Putamen (tissue), 1 donor: ENCODE measurements at places on chromosomes 3 and 15.

GRCh38 chr15:72680931-72681330 is 5.1 kb downstream of the HIGD2B start:
- no peak for DNase-seq

DNA sequence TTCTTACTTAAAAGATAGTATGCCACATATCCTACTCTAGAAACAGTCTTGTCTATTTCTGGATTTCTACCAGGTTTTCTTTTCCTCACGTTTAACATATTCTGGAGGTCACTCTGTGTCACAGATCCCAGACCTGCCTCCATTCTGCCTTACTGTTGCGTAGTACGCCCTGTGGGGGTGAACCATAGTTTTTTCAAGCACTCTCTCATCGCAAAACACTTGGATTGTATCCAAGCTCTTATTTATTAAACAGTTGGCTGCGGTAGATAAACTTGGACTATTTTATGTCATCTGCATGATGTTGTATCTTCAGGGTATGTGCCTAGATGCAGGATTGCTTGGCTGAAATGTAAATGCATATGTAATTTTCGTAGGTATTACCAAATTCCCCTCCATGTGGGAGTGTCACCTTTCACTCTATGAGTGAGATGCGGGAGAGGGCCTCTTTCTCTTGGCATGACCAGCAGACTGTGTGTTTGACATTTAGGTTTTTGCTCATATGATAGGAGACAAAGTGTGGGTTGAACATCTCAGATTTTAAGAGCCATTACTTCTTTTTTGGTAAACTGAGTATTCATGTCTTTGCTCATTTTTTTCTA is 55.8 kb downstream of the ABTB1 start:
- DNase-seq = no peak

DNA sequence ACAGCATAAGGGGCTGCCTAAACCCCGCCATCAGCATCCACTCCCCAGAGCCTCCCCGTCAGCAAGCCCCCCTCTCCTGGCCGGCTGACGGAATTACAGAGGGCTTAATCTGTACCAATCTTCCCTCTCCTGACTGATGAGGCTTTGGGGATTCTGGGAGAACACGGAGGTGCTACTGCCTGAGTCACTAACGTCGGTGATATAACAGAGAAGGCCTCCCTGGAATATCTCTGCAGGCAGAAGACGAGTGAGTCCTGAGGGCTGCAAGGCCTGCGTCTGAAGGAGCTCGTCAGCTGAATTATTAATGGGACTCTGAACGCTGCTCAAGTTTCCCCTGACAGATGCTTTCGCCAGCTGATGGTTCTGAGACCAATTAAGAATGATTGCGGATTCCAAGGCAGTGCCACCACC is 147.7 kb downstream of the XXYLT1 start:
- no peak for DNase-seq

DNA sequence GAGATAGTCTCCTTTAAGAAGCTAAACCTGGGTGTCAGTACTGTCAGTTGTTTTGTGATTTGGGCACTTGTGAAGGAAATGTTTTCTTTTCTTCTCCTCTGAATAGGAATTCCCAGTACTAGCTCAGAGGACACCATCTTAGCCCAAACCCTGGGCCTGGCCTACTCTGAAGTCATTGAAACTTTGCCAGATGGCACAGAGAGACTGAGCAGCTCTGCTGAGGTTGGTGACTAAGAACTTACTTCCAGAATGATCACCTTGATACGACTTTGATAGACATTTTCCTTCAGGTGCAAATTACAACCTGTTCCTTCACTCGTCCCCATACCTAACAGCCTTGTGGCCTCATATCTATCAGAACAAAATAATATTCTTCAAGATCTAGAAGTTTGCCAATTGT is 100.2 kb downstream of the LARS2 start:
- no peak for DNase-seq

DNA sequence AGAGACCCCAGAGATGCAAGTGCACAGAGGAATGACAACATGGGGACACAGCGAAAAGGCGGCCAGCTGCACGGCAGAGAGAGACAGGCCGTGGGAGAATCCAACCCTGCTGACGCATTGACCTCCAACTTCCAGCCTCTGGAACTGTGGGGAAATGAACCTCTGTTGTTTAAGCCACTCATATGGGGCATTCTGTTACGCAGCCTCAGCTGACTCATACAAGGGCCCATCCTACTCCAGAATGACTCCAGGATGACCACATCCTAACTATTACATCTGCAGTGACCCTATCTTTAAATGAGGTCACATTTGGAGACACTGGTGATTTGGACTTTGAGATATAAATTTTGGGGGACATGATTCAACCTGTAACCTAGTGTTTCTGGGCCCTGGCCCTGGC is 44.0 kb downstream of the KLF15 start:
- no peak for DNase-seq

GRCh38 chr15:40495516-40495915 is 24.7 kb downstream of the CHST14 start:
- no peak for DNase-seq

GRCh38 chr3:61239871-61240270 is 11.4 kb downstream of the FHIT start:
- DNase-seq = no peak

- no peak for DNase-seq
Observed at GRCh38 chr15:69624816-69625215, 172.2 kb downstream of the RPLP1 start.

- no peak for DNase-seq
Observed at GRCh38 chr3:111874177-111874820, 15.2 kb downstream of the PHLDB2 start.

DNA sequence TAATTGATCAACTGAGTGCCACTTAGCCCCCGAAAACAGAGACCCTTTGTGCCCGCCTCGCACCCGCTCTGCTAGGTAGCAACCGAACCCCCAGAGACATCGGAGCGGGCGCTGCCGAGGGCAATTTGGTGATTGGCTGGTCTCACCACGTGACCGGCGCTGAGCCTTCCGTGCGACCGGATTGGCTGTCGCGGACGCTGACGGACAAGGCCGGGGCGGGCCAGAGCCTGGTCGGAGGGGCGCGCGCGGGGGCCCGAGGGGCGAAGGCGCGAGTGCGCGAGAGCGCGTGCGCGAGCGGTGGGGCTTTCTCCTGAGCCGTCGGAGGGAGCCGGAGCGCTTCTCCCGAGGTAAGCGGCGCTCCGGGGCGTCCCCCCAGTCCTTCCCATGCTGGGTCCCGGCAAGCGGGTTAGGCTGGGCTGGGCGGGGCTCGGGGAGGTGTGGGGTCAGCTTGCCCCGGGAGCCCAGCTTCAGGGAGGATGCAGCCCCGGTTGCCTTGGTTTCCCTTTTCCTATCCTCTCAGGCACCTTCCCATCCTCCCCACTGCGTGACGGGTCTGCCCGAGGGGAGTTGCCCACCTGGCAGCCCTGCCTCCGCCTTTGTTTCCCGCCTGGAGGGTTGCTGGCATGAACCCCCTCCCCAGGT is at the start of gene TMEM108:
Gene TMEM108, plus strand, starts transcription at position 303 of the 642 bp plus-strand sequence.
- DNase-seq = peak; percentile 81

- no peak for DNase-seq
Observed at GRCh38 chr3:50226888-50227389, 9.1 kb upstream of the GNAI2 start.

DNA sequence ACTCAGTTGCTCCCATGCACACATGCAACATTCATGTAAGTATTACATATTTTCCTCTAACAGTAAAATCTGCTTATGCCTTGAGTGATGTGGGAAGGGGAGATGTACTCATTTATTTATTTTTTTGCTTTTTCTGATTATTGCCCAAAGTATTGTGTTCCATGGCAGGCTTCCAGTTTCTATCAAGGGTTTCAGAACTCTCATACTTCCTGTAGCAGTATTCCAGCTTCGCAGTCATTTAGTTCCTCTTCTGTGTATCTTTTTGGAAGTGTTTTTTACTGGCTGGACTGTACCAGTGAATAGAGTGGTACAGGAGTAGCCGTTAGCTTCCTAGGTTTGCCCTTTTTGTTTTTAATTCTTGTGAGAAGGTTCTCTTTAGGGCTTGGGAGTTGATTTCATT is 26.9 kb downstream of the RAB11A start:
- no peak for DNase-seq

DNA sequence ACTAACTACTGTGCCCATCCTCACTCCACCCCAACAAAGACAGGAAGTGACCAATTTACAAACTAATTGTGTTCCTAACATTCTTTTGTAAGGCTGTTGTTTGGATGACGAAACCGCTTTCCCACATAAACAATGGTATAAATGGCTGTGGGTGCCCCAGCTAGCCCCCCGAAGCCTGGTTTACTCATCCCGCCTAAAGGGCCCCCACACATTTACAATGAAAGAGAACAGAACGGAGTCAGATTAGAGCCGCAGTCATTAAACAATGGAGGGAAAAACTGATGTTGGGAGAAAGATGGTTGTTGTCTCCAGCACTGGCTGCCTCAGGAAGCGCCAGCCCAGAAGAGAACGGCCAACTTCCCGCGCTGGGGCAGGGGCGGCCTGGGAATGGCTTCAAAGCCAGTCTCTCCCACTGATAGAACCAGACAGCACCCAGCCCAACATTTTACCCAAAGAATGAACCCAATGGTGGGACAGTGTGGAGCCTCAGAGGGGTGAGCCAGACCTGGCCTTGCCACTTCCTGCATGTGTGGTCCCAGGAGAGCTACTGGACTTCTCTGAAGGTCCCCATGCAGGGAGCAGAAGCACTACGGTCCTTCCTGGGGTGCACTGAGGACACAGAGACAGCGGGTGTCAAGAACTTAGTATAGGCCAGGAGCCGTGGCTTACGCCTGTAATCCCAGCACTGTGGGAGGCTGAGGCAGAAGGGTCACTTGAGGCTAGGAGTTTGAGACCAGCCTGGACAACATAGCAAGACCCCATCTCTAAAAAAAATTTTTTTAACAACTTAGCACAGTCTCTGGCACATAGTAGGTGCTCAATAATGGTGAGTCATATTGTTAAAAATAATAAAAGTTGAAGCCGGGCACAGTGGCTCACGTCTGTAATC is 75.8 kb upstream of the GATA2 start:
- no peak for DNase-seq

DNA sequence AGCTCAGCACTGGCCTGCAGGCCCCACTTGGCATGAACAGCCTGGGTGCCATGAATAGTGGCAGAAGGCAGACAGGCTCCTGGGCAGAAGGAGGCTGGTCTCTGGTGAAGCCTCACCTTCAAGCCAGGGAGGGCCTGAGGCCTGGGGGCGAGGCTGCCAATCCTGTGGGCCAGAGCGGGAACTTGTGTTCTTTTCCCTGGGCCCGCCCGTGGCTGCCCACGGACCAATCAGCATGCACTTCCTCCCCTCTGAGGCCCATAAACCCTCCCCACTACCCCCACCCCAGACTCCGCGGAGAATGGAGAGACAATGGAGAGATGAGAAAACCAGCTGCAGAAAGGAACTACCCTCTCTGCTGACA is 283.8 kb upstream of the ROBO1 start:
- DNase-seq = no peak

GRCh38 chr3:59777066-59777465 is 727.2 kb upstream of the CFAP20DC start:
- DNase-seq = no peak

- no peak for DNase-seq
Observed at GRCh38 chr3:152460936-152461335, 192.2 kb downstream of the MBNL1 start.

GRCh38 chr3:99576904-99577559 is 61.4 kb upstream of the COL8A1 start:
- DNase-seq = no peak

GRCh38 chr3:189813647-189814240 is 182.6 kb downstream of the TP63 start:
- no peak for DNase-seq

DNA sequence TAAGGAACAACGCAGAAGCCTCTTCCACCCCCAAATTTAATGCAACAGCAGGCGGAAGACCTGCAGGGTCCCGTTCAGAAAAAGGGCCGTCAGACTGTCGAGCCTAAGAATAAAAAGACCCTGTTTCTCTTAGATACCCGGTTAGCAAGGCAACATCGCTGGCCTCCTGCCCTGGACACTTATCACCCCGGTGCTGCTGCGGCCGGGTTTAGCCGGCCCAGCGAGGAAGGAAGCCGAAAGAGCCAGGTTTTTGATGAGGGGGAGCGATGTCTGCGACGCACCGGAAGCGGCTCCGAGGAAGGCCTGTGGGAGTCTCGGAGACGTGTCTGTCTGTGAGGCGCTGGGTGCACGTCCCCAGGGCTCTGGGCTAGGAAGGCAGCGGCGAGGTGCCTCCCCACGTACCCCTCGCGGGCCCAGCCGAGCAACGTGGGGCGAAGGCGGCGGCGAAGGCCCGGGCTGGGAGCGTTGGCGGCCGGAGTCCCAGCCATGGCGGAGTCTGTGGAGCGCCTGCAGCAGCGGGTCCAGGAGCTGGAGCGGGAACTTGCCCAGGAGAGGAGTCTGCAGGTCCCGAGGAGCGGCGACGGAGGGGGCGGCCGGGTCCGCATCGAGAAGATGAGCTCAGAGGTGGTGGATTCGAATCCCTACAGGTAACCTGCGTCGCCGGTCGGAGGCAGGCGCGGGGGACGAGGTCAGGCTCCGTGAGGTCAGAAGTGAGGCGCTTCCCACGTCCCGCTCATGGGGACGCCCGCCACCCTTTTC is at the start of gene UBA5:
Gene UBA5, plus strand, starts transcription at position 278 of the 759 bp plus-strand sequence. Its CDS starts 209 bp downstream, at position 487.
- peak; percentile 69 for DNase-seq

DNA sequence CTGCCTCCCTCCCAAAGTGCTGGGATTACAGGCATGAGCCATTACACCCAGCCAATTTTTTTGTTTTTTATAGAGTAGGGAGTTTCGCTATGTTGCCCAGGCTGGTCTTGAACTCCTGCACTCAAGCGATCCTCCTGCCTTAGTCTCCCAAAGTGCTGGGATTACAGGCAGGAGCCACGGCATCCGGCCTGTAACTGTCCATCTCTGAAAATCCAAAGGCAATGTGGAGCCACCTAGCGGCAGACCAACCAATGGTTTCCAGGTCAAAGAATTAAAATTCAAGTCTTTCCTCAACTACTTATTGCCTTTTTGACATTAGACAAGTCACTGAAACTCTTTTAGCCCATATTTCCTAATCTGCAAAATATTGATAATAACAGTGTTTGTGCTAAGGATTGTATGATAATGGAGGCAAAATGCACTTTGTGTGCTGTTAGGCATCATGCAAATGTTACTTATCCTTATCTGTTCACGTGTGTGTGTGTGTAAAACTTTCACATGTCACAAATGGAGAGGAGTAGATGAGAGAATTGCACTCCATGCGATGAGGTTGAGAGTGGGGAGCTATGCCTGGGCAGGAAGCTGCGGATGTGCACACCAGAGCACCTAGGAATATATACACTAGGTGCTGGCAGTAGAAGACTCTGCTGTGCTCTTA is 48.7 kb downstream of the COL8A1 start:
- DNase-seq = peak; percentile 7

- no peak for DNase-seq
Observed at GRCh38 chr3:149151843-149152242, 22.4 kb downstream of the HPS3 start.

GRCh38 chr3:183410280-183410679 is 18.1 kb downstream of the MCF2L2 start:
- no peak for DNase-seq

- no peak for DNase-seq
Observed at GRCh38 chr3:141021261-141021660, 29.9 kb upstream of the SPSB4 start.

GRCh38 chr3:122350814-122351418 is 25.9 kb downstream of the CSTA start:
- DNase-seq = no peak
